ENCODE measurements at places on chromosomes 1 and 21.

DNA sequence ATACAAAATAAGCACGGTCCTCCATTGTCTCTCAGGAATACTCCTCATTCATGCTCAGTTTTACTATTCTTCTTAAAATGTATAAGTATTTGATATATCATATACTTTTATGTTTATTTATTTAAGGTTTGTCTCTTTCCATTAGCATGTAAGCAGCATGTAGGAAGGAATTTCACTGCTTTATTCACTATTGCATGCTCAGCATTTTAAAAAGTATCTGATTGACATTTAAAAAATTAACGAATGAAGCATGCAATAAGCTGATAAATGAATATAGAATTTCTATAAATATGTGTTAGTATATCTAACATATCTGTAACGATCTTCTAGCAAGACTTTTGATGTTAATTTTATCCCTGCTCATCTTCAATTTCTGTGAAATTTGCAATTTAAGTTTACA lies 402.7 kb upstream of the BRINP3 start:
- no peak for DNase-seq

- DNase-seq: no peak
Observed at GRCh38 chr1:157448636-157449035, 103.7 kb downstream of the FCRL5 start.

DNA sequence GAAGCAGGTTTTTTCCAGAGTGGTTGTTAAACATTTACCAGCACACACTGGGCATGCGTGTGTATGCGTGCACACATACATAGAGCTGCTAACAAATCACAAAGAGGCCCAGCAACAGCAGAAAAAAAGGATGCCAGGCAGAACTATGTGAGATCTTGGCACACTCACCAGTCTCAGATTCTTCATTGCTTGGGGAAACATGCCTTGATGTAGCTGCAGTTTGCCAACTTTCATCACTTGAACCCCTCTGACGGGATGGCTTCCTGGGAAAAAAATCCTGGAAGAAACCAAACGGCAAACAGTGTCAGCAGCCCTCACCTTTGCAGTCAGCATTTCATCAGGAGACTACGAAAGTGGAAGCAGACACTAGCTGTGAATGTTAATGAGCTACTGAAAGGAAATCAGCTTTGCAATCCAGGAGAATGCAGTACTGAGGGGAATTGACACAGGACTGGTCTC lies 609.1 kb downstream of the KIF26B start:
- DNase-seq: no peak

GRCh38 chr1:63638875-63639274 lies 45.7 kb downstream of the PGM1 start:
- no peak for DNase-seq

DNA sequence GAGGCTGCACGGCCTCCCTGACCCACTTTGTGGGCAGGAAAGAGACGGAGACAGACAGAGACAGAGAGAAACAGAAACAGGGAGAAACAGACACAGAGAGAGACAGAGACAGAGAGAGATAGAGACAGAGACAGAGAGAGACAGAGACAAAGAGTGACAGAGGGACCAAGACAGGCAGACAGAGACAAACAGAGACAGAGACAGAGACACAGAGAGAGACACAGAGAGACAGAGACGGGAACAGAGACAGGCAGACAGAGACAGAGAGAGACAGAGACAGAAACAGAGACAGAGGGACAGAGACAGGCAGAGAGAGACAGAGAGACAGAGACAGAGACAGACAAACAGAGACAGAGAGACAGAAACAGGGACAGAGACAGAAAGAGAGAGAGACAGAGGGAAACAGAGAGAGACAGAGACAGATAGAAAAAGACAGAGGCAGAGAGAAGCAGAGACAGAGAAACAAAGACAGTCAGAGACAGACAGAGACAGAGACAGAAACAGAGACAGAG lies 3.1 kb downstream of the COL6A1 start:
- no peak for DNase-seq

- DNase-seq: peak; percentile 69
Observed at GRCh38 chr1:36446271-36446670, 4.0 kb downstream of the OSCP1 start.

DNA sequence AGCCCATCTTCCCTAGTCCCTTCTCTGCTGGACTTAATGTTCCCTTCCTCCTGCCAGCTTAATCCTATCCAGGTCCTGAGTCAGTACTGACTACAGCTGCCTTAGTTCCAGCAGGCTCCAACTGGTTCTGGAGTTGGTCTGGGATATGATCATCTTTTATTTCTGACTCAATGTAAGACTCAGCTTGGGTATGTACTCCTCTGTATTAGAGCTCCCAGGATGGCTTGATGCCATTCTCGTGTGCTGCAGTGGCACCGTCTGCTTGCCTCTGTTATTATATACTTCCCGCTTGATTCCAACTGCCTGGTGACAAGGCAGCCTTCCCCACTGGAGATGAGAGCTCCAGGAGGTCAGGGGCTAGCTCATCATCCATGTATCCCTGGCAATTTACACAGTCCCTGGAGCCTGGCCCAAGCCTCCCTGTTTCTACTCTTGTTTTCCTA lies 164.4 kb upstream of the DPT start:
- no peak for DNase-seq

- DNase-seq: no peak
Observed at GRCh38 chr21:15823486-15824150, 93.8 kb downstream of the USP25 start.

GRCh38 chr1:207069858-207070506 lies 16.9 kb downstream of the PFKFB2 start:
- no peak for DNase-seq

GRCh38 chr1:58979086-58979485 lies 195.2 kb upstream of the JUN start:
- peak; percentile 72 for DNase-seq

- DNase-seq: no peak
Observed at GRCh38 chr1:204923201-204923600, 52.5 kb downstream of the NFASC start.

DNA sequence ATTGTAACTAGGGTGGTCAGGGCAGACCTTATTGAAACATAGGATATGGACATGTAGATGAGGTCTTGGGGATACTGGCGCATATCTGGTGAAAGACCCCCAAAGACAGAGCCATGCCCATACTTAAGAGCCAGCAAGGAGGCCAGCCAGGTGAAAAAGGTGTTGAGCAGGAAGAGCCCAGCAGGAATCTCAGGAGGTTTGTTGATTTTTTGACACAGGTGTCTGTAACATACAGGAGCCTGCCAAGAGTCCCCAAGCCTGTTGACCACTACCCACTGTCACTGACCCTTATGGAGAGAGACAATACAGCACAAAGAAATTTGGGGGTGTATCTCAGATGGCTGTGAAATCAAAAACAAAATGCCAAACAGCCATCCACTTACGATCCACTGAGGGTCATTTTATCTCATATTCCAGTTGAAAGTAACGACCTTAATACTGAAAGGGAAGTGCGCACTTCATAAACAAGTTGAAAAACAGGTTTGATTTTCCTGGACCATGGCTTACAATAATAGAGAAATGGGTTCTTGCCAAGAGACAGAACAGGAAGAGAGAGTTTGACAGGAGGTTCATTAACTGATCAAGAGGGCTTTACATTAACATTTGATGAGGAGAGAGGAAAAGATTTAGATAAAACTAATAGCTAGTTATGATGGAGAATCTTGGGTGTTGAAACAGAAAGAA lies 163.6 kb downstream of the GLUL start:
- DNase-seq: no peak

DNA sequence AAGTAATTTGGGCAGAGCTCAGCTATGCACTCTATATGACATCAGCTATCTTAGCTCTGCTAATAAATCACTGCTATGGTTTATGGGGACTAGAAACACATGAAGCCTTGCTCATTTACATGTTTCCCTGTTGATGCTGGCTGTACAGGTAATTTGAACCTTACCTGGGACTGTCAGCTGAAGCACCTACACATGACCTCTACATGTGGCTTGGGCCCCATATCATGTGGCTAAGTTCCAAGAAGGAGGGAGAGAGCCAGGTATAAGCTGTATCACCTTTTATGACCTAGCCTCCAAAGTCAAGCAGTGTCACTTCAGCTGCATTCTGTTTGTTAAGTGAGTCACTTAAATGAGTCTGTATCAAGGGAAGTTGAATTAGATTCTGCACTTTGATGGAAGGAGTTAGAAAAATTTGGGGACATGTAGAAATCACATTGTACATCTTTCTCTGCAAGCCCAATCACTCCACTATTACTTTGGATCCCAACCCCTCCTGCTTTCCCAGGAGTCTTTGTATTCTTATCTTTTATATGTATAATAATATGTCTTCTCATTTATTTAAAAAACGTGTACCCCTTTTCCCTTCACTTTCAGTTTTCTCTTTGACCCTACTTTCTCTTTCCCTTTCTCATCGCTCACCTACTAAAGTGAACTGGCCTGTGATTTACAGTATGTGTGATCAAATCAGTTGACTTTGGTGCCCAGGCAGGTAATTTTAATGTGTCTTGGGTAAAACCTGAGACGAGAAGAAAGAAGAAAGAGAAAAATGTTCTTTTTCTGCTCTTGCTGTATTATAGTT lies 53.4 kb upstream of the PRKACB start:
- no peak for DNase-seq

DNA sequence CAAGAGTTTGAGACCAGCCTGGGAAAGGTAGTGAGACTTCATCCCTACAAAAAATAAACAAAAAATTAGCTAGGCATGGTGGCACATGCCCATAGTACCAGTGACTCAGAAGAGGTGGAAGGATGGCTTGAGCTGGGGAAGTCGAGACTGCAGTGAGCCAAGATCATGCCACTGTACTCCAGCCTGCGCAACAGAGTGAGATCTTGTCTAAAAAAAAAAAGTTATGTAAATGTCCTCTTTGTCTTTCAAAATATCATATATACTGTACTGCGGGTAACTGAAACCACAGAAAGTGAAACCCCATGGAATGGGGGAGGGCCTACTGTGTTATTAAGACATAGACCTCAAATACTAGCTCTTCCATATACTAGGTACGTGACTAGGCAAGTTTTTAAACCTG lies 20.8 kb downstream of the ACADM start:
- DNase-seq: peak; percentile 66

All from suppressor macrophage (primary cell).